ENCODE measurements at places on chromosomes 7 and 10. TPM values are rescaled to one million over a fixed set of nuclear protein-coding genes. Genes with fewer than 3 reads are reported as not detected.

Gene SDK1
- total RNA-seq = 0.20 TPM

Gene DNMBP
- total RNA-seq = 6.0 TPM

Gene EPHB6
- total RNA-seq = 20.1 TPM

Gene GHRHR
- total RNA-seq = not detected

Gene CYP26C1
- total RNA-seq = 0.17 TPM

Gene FGL2
- total RNA-seq = 9.6 TPM

Gene FAM25A
- not detected for total RNA-seq

Gene ZNF467
- 0.83 TPM for total RNA-seq

Gene NOD1
- total RNA-seq = 26.8 TPM

DNA sequence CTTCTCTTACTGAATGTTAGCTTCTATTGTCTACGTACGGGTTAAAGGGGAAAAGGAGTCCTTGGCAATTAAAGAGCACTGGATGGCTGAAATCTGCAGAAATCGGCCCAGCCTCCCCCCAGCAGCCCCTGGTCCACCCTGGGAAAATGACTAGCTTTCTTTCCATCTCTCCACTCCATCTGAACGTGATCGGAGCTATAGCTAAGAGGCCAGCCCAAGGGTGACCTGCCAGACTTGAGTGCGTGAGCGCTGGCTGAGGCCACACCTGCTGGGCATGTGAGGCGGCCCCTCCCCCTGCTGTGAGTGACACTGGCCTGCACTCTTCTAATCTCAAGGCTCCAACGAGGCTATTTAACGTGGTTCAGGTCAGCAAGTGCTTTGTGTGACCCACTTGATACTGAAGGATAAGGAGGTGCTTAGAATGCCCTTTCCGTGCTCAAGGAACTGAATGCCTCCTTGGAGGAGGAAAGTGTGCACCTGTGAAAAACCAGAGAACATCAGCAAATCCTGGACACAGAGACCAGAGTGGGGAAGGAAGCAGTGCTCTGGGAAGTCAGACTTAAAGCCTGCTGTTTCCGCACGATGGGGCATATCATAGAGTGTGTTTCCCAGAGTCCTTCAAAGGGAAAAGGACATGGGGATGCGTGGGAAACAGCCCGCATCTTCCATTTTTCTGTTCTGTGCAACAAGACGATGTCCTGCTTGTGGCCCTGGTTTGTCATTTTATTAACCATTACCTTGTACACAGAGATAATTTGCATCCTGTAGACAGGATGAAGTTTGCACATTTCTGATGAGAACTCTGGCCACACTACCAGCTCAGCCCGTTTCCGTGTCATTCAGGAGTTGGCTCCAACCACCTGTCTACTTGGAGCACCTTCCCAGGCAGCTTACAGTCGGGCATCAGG lies 12.5 kb upstream of the MNX1 start:
- no peak overlapping the region for H3K27ac ChIP-seq
- DNase-seq = no peak
- H3K4me1 ChIP-seq = peaks cover 5% of the 10 kb centered on the region
- H3K36me3 ChIP-seq = no peaks in the 10 kb centered on the region
- no peak overlapping the region for H3K4me3 ChIP-seq

- no peak overlapping the region for H3K27ac ChIP-seq
- H3K27me3 ChIP-seq = no peaks in the 10 kb centered on the region
- peaks cover 10% of the 10 kb centered on the region for H3K4me1 ChIP-seq
- no peak overlapping the region for H3K4me3 ChIP-seq
- DNase-seq = no peak
These were observed 51.8 kb downstream of the GALNT11 start for GRCh38 chr7:152076940-152077933.

DNA sequence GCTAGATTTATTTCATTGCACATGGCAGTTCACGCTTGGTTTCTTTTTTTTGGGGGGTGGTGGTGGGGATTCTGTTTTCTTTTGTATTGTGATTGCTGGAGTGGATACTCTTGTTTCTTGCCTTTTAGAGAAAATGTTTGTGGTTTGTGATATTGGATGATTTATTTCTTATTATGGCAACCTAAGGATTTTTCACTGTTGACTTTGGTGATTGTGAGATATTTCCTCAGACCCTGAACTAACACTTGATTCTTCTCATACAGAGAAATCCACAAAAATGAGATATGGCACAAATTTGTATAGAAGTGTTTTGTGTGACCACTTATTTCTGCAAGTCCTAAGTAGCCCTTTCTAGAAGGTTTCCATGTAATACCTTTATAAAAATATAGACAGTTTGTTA lies 871.1 kb downstream of the LRMDA start:
- H3K36me3 ChIP-seq = no peaks in the 10 kb centered on the region
- H3K4me1 ChIP-seq = no peaks in the 10 kb centered on the region
- H3K27ac ChIP-seq = no peak overlapping the region
- DNase-seq = no peak
- no peaks in the 10 kb centered on the region for H3K27me3 ChIP-seq

DNA sequence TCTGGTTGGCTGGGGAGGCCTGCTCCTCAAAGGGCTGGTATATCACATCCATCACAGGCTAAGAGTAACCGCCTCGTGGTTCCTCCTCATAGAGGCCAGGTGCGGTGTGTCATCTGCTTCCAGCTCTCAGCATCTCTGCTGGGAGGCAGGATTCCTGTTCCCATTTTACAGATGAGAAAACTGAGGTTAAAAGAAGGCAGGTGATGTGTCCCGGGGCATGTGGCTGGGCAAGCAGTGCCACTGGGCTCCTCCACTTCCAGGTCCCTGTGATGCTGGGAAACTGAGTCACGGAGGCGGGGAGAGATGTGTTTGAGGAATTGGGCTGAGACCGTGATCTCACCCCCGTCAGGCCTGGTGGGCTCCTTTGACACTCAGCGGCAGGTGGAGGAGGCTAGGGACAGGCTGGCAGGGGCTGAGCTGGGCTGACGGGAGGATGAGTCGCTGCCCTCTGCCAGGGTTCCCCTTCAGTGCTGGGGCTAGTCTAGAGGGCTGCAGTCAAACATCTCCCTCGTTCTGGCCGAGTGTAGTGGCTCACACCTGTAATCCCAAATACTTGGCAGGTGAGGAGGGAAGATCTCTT lies 9.4 kb downstream of the ARPC1B start:
- peaks cover 24% of the 10 kb centered on the region for H3K36me3 ChIP-seq
- peaks cover 33% of the 10 kb centered on the region for H3K4me1 ChIP-seq
- no peak overlapping the region for H3K4me3 ChIP-seq
- no peaks in the 10 kb centered on the region for H3K27me3 ChIP-seq

DNA sequence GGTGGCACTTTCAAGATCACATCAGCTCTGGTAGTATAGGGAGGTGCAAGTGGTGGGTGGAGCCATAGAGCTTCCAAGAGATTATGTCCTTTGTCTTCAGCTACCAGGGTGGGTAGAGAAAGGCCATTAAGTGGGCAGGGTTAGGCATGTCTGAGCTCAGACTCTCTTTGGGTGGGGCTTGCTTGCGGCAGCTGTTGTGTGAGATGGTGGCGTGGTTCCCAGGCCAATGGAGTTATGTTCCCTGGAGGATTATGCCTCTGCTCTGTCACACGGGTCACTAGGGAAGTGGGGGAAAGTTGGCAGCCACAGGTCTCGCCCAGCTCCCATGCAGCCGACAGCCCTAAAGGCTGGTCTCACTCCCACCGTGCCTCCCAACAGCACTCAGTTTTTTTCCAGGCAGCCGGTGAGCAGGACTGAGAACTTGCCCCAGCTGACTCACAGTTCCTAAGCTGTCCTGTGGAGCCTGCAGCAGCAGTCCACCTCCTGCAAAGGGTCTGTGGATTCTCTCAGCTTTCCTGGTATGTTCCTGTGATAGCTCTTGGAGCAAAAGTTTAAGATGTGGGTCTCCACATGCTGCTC lies 459.0 kb downstream of the SH2D4B start:
- H3K36me3 ChIP-seq = no peaks in the 10 kb centered on the region
- no peaks in the 10 kb centered on the region for H3K4me1 ChIP-seq
- no peak overlapping the region for H3K4me3 ChIP-seq
- H3K27ac ChIP-seq = no peak overlapping the region

GRCh38 chr7:142865766-142866165 lies 10.9 kb downstream of the EPHB6 start:
- H3K27me3 ChIP-seq = no peaks in the 10 kb centered on the region
- no peak for DNase-seq

DNA sequence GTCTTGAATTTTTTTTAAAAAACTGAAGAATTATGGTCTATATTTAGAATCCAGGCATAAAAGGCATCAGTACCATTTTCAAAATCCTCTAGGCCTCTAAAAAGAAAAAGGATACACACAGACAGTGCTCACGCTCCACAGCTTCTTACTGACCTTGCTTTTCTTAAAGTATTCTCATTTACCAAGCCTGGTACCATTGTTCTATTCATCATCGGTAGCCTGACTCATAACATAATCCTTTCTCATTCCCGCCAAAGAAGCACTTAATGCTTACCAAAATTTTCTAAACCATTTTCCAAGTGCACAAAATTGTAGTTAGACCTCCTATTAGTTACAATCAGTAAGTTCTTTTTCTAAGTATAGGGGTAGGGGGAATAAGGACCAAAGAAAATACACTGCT lies 54.6 kb downstream of the ATE1 start:
- H3K27ac ChIP-seq = no peak overlapping the region
- H3K4me1 ChIP-seq = no peaks in the 10 kb centered on the region
- peaks cover 7% of the 10 kb centered on the region for H3K36me3 ChIP-seq
- H3K27me3 ChIP-seq = no peaks in the 10 kb centered on the region
- no peak overlapping the region for H3K4me3 ChIP-seq
- no peak for DNase-seq

DNA sequence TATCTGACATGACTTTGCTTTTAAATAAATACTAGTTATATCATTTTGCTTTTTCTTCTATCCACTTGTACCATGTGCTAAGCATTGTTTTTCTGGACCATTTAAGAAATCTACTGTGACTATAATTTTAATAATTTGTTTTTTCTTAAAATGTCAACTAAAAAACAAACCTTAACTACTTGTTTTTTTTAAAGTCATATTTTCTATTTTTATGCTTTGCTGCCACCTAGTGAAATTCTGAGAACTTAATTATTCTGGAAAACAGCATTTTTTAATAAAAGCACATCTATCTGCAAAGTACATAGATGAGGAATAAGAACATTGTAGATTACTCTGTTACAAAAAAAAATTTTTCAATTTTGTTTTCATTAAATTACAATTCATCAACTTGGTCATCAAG lies 47.4 kb downstream of the ORC5 start:
- no peak for DNase-seq
- H3K4me3 ChIP-seq = no peak overlapping the region
- no peaks in the 10 kb centered on the region for H3K27me3 ChIP-seq
- peaks cover 9% of the 10 kb centered on the region for H3K36me3 ChIP-seq

- no peaks in the 10 kb centered on the region for H3K27me3 ChIP-seq
- H3K4me1 ChIP-seq = peaks cover 12% of the 10 kb centered on the region
- peaks cover 29% of the 10 kb centered on the region for H3K36me3 ChIP-seq
These were observed 52.3 kb downstream of the EZH2 start for GRCh38 chr7:148831782-148832181.

GRCh38 chr10:16470747-16471146 lies 33.9 kb downstream of the PTER start:
- peaks cover 24% of the 10 kb centered on the region for H3K36me3 ChIP-seq
- H3K4me1 ChIP-seq = peaks cover 9% of the 10 kb centered on the region
- no peaks in the 10 kb centered on the region for H3K27me3 ChIP-seq
- H3K4me3 ChIP-seq = no peak overlapping the region
- H3K27ac ChIP-seq = no peak overlapping the region

GRCh38 chr7:2522780-2523433 lies 3.3 kb downstream of the LFNG start:
- no peaks in the 10 kb centered on the region for H3K27me3 ChIP-seq
- H3K4me1 ChIP-seq = peaks cover 22% of the 10 kb centered on the region
- H3K36me3 ChIP-seq = peaks cover 25% of the 10 kb centered on the region
- H3K4me3 ChIP-seq = peak overlapping the region; percentile 97
- peak overlapping the region; percentile 94 for H3K27ac ChIP-seq

GRCh38 chr10:102646610-102647442 lies 2.5 kb downstream of the TRIM8 start:
- H3K36me3 ChIP-seq = peaks cover 8% of the 10 kb centered on the region
- H3K4me3 ChIP-seq = peak overlapping the region; percentile 87
- DNase-seq = peak; percentile 68
- no peaks in the 10 kb centered on the region for H3K27me3 ChIP-seq
- peaks cover 47% of the 10 kb centered on the region for H3K4me1 ChIP-seq

GRCh38 chr7:22189741-22190140 lies 167.2 kb downstream of the RAPGEF5 start:
- H3K27ac ChIP-seq = no peak overlapping the region
- no peaks in the 10 kb centered on the region for H3K4me1 ChIP-seq
- no peaks in the 10 kb centered on the region for H3K36me3 ChIP-seq
- H3K27me3 ChIP-seq = peaks cover 9% of the 10 kb centered on the region

DNA sequence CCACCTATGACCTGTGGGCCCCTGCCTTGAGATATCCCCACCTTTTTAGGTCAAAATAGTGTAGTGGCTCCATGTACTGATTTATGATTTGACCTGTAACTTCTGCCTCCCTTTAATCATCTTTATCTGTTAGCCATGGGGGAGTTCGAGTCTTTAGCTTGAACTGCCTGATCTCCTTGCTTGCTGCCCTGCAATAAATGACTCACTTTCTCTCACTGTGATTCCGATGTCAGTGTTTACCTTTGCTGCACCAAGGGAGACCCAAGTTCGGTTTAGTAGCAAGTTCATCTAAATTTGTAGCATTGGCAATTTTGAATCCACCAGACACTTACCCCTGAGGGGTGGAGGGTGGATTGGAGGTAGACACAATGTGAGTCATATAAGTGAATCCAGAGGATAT lies 814.6 kb upstream of the AUTS2 start:
- H3K27me3 ChIP-seq = no peaks in the 10 kb centered on the region
- H3K4me3 ChIP-seq = no peak overlapping the region
- H3K27ac ChIP-seq = no peak overlapping the region
- DNase-seq = no peak
- no peaks in the 10 kb centered on the region for H3K36me3 ChIP-seq

GRCh38 chr10:20166096-20166675 lies 350.0 kb downstream of the PLXDC2 start:
- no peak for DNase-seq
- H3K27ac ChIP-seq = no peak overlapping the region
- H3K36me3 ChIP-seq = no peaks in the 10 kb centered on the region
- H3K4me3 ChIP-seq = no peak overlapping the region
- no peaks in the 10 kb centered on the region for H3K27me3 ChIP-seq
- no peaks in the 10 kb centered on the region for H3K4me1 ChIP-seq

GRCh38 chr10:58796242-58796641 lies 283.6 kb downstream of the BICC1 start:
- H3K36me3 ChIP-seq = no peaks in the 10 kb centered on the region
- DNase-seq = no peak
- H3K4me3 ChIP-seq = no peak overlapping the region
- H3K4me1 ChIP-seq = no peaks in the 10 kb centered on the region
- H3K27ac ChIP-seq = no peak overlapping the region
- peaks cover 2% of the 10 kb centered on the region for H3K27me3 ChIP-seq

GRCh38 chr7:36037121-36037662 lies 115.9 kb upstream of the EEPD1 start:
- H3K4me1 ChIP-seq = no peaks in the 10 kb centered on the region
- DNase-seq = no peak
- H3K27ac ChIP-seq = no peak overlapping the region
- no peak overlapping the region for H3K4me3 ChIP-seq
- H3K36me3 ChIP-seq = no peaks in the 10 kb centered on the region

Measured in activated naive CD8-positive, alpha-beta T cell treated with anti-CD3 and anti-CD28 coated beads, Interleukin-2, amount 10 ng/mL, durations not matched to agents 7 days and 5 days (primary cell).